ENCODE measurements at places on chromosomes 4 and X. TPM values are rescaled to one million over a fixed set of nuclear protein-coding genes. Genes with fewer than 3 reads are reported as not detected.

DNA sequence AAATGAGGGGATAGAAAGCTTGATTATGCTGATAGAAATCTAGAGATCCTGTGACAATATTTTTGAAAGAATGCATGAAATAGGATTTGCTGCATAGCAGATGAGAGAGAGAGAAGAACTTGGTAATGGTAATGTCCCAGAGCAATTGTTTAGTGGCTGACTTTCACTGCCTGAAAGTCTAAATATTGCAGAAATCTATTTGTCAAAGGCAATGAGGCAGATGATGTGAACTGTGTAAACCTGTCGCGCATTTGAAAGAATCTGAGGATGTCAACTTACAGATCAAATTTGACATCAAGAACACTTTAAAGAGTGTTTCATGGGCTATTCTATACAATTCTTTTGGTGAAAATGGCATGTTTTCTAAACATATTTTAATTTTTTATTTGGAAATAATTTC is 133.6 kb downstream of the GPM6A start:
- no peak for DNase-seq

DNA sequence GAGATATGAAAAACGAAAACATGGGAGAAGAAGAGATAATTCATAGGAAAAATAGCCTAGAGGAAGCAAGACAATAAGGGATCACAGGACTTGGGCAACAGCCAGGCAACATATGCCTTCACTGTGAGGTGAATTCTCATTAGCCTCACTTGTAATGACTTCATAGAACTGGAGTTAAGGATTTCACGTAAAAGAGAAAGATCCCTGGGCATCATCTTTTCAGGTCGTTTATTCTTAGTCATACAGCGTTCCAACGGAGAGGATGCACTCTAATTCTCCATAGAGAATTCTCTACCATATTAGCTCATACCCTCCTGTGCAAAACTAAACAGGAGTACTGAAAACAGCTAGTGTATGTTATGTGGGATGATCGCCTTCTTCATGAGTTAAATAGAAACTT is 1.4 kb downstream of the PRKG2 start:
- no peak for DNase-seq

DNA sequence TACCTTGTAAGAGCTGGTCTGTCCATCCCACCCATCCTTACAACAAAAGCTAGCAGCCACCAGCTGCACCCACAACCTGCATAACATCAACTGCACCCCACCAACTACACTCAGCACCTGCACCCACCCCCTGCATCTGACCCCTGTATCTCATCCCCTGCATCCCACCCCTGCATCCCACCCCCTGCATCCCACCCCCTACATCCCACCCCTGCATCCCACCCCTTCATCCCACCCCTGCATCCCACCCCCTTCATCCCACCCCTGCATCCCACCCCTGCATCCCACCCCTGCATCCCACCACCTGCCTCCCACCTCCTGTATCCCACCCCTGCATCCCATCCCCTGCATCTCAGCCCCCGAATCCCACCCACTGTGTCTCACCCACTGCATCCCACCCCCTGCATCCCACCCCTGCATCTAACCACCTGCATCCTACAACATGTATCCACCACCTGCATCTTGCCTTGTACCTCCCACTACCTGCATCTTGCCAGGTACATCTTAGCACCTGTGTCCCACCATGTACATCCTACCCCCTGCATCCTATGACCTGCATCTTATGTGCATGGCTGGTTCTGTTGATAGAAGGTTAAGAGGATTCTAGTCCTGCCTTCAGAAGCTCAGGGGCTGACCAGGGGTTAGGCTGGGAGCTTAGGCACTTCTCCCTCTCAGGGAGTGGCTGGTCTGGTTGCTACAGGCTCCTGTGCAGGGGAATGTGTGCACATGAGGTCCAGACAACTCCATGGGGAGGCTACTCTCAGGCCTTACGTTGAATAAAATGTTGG is 9.4 kb downstream of the TMEM271 start:
- no peak for DNase-seq

GRCh38 chr4:100797791-100798190 is 280.0 kb upstream of the EMCN start:
- DNase-seq, result no peak

- peak; percentile 16 for DNase-seq
Observed at GRCh38 chrX:120308558-120308957, 2.7 kb downstream of the TMEM255A start.

The PRSS12 gene
- total RNA-seq, result 0.15 TPM

The ZFP42 gene
- total RNA-seq, result not detected

The CXCL1 gene
- total RNA-seq, result not detected
